ENCODE measurements at places on chromosomes 11 and 22.

DNA sequence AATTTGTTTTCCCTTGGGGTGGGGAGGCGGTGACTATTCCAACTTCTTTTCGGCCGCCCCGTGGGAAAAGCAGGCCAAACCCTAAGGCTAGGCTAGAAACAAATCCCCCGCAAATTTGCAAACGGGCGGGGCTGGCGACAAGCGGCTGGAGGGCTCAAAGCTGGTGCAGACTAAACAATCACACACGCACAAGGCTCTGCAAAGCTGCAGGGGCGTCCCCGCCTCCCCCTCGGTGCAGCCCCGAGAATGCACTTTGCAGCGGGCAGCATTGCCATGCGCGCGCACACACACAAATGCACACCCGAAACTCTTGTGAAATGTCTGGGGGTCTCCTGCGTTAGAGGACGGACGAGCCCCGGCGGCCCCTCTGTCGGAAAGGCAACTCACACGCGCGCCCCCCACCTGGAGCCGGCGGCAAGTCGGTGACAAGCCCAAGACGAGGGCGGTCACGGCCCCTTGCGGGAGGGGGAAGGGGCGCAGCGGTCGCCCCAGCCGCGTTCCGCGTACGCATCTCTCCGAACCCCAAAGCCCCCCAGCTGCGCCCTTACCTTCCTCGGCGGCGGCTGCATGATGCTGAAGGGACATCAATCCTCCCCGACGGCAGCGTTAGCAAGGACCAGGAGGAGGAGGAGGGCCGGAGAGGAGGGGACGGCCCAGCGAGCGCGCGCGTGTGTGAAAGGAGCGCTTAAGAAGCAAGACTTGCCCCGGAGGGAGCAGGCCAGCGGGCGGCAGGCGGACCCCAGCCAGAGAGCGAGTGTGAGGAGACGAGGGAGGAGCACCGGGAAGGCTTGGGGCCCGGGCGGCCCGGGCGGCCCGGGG, 600 bp downstream of the FCHSD2 start:
- peak; percentile 42 for DNase-seq

DNA sequence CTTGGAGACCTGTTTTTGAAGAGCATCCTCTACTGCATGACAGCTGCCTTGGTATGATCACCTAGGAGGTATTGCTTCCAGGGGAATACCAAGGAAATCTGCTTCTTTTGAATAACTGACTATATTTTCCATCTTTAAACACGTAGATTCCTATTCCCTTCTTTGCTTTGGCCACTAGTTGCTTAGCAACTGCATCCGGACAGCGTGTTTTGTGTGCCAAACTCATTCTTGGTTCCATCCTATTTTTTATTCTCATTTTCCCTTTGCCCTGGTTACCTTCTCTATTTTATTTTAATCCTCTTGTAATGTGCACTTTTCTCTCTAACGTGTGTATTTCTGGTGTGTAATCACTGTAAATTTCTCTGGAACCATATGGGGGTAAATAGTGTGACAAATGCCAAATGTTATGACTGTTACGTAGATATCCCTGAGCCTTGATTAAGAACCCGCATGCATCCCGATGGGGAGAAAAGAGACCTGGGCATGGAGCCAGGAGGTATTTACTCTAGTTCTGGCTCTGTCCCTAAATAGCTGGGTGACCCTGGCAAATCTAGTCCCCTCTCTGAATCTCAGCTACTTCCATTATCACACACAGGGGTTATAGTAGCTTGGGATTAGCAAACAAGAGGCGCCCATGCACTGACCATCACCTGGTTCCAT, 241.7 kb downstream of the MIAT start:
- no peak for DNase-seq

DNA sequence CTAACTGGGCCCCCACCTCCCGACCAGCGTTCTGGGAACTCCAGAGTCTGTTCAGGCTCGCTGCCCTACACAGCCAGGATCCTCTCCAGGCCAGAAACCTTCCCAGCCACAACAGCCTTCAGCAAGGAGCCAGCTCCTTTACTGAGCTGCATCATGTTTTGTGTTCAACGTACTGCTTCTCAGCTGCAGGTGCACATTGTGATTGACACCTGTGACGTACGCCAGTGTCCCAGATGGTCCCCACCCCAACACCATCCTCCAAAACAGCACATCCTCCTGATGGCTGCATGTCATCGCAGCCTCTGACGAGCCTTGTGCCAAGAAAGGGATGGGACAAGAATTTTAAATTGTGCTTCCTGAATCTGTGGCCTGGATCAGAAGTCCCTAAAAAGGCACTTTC, 117.5 kb downstream of the SPATA19 start:
- no peak for DNase-seq

DNA sequence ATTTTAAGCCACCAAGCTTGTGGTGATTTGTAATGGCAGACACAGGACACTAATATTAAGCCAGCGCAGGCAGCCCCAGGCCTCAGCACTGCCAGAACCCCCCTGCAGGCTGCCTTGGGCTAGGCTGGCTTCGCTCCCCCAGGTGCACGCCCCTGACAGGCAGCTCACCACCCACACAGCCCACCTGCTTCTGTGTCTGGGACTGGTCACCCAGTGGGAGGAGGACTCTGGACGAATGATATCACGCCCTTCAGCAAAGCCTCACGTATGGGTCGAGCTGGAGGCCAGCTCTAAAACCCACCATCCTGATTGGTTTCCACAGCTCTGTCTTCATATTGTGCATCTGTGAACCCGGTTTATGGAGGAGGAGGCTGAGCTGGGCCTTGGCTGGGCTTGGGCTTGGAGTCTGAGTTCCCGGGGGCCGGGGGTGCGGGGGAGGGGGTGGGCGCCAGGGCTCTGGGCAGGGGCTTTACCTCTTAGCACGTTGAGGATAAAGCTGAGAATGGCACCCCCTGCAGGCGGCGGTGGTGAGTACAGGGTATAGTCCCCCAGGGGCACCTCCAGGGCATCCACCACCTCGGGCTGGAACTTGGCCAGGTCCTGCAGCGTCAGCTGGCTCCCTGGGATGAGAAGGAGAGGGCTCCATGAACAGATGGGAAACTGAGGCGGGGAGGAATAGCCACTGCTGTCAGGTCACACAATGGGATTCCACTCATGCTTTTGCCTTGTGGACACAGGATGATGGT, 13.8 kb downstream of the GGT5 start:
- peak; percentile 54 for DNase-seq

- DNase-seq = no peak
Measured at GRCh38 chr22:42811459-42811858, 45.6 kb downstream of the ARFGAP3 start.

- DNase-seq = no peak
Measured at GRCh38 chr11:108221911-108222573, 396 bp downstream of the NPAT start.

DNA sequence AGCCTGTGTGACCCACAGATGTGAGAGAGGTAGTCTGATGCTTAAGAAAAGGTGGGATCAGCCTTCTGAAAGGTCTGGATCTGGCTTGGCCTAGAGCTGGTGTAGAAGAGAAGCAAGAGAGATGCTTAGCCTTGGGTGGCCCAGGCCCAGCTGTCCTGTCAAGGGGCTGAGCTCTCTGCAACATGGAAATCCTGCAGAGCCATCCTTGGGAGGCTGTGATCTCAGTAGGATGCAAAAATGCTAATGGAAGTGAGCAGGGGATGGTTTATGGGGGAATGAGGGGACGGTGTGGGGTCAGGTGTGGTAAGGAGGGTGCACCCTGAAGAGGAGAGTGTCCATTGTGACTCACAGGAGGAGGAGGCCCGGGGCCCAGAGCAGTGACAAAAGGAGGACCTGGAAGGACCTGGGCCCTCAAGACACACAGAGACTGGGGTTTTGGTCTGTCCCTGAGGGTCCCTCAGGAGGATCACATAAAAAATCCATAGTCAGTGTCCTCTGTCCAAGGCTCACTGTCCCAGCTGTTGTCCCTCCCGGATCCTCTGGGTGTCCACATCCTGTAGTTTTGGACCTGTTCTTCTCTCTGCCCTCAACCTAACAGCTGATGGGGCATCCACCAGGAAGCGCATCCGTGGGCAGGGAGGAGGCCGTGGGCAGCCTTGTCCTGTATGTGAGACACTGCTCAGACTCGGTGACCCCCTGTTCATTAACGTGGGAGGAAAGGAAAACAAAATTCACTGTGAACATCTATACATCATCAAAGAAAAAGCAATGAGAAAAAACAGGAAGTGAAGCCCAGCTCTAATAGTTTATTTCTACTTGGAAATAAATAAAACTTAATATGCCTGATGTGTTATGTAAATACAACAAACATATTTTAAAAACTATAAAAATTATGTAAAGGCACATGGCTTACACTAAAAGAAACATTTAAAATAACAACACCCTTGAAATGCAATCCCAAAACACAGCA, 129.8 kb downstream of the ZNF280B start:
- no peak for DNase-seq
